Myocyte (in vitro differentiated cells): ENCODE measurements at places on chromosomes 5 and 9.

- DNase-seq, result no peak
Measured at GRCh38 chr9:15268782-15269181, 38.2 kb downstream of the TTC39B start.

GRCh38 chr5:10588109-10588775, 24.4 kb downstream of the ANKRD33B start:
- DNase-seq, result no peak

- peak; percentile 75 for DNase-seq
Measured at GRCh38 chr5:7745882-7746610, 104.9 kb downstream of the CFAP90 start.

GRCh38 chr5:79464695-79465332, 49.1 kb downstream of the HOMER1 start:
- peak; percentile 32 for DNase-seq

GRCh38 chr9:116978155-116978554, 291.1 kb downstream of the TRIM32 start:
- DNase-seq, result no peak

- DNase-seq, result no peak
Measured at GRCh38 chr9:114065304-114065703, 12.8 kb downstream of the AMBP start.

GRCh38 chr9:108776920-108777639, 78.7 kb downstream of the ACTL7B start:
- DNase-seq, result peak; percentile 92

- peak; percentile 79 for DNase-seq
Measured at GRCh38 chr9:114677418-114677817, 4.6 kb downstream of the TEX48 start.

- DNase-seq, result no peak
Measured at GRCh38 chr5:136768457-136768856, 403.1 kb upstream of the TRPC7 start.

DNA sequence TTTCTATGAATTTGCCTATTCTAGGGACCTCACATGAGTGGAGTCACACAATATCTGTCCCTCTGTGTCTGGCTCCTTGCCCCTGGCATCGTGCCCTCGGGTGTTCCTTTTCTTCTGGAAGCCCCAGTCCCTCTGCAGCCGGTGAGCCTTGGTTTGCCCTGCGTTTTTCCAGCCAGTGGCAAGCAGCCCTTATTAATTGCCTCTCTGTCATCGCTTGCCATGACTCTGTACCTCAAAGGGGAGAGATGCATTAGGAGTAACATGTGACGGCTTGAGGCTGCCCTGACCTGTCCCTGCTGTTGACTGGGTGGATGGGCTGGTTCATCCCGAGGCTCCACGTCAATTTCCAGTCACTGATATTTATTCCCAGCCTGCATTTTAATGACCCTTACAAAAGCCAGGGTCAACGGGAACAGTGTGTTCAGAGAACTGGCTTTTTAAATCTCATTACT, 87.3 kb downstream of the CFAP90 start:
- no peak for DNase-seq

DNA sequence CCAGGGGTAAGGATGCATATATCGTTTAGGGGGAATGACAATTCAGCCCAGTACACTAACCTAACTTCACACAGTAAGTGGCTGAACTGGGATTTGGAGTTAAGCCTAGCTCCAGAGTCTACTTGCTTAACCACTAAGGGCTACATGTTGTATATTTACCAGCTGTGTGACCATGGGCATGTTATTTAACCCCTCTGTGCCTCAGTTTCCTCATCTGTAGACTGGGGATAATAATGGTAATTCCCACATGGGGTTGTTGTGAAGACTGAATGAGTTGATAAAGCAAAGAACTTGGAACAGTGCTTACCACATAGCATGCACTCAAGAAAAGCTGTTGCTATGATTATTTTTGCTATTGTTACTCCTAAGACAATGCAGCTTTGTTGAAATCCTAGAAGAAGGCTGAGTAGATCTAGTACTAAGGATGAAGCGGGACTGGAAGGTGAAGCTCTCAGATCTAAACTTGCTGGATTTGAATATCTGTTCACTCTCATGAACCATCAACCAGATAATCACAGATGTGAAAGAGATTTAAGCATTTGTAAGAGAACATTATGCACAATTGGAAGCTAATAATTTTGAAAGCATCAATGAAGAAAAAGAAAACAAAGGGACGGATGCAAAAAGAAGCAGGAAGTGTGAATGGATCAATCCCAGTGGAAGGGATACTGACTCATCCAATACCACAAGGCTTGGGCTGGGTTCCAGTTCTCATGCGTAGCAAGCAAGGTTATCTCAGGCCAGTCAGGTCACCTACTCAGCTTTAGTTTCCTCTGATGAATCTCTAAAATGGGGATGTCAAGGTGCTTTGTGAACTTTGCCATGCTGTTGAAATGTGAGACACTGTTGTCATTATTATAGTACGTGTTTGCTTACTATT, 78.5 kb upstream of the TBC1D2 start:
- peak; percentile 67 for DNase-seq

DNA sequence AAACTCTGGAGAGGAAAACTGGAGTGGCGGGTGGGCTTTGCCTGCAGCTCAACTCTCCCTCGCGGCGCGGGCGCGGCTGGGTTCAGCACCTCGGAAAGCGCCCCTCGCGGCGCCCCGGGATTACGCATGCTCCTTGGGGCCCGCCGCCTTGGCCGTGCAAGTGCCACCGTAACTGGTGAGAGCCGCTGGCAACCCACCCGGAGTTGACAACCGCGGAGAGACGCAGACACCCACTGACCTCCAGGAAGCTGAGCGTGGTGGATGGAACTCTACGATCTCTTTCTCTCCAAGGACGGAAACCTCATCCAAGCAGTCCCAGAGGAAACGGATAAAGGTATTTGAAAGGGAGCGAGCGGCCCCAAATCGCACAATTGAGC, 194 bp upstream of the RXFP3 start:
- peak; percentile 77 for DNase-seq

DNA sequence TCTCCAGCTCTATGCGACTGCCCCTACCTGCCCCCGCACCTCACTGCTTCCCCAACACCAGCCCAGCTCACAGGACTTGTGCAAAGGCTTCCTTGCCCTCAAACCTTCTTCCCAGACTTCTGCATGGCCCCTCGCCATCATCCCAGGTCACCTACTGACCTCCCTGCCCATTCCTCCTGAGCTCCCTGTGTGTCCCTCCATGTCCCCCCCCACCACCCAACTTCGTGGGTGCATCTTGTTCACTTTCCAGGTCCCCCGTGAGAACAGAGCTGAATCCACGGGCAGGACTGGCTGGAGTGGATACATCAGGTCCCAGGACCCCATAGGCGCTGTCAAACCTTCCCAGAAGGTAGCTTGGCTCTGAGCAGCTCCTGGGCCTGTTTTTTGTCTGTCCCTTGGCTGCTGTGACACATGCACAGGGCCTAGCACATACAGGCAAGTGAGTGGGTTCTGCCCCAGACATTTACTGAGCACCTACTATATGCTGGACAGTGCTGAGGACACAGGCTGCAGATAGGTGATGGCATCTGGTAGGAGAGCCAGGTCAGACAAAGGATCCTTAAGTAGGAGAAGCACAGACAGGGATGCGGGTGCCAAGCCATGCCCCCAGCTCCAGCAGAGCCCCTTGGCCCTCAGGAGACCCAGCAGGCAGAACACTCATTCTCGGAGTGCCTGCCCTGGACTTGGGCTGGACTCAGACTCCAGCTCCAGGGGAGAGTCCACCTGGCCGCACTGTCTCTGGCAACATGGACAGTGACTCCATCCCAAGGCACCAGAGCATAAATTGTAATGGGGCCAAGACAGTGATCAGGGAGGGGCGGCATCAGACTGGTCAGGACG, 15.0 kb downstream of the NINJ1 start:
- no peak for DNase-seq

- DNase-seq, result no peak
Measured at GRCh38 chr9:129451089-129451656, 169.7 kb downstream of the C9orf50 start.

DNA sequence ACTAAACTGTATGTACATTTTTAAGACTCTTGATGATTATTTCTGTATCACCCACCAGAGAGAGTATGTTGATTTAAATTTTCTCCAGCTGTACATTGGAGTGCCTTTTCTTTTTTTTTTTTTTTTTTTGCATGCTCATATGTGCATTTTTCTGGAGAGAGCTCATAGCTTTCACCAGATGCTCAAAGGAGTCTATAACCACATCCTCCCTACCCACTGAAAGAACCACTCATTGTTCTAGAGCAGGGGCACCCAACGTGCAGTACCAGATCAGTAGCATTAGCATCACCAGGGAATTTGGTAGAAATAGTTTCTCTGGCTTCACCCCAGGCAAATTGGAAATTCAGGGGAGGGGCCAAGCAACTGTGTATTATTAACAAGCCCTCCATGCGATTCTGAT, 53.9 kb upstream of the TMEM171 start:
- DNase-seq, result peak; percentile 24

- DNase-seq, result no peak
Measured at GRCh38 chr5:98258939-98259338, 514.5 kb upstream of the RGMB start.

- DNase-seq, result peak; percentile 38
Measured at GRCh38 chr5:81749561-81750307, 1.2 kb downstream of the SSBP2 start.

- DNase-seq, result no peak
Measured at GRCh38 chr5:153584126-153584959, 93.9 kb downstream of the GRIA1 start.
